ENCODE measurements at places on chromosomes 11 and 22. TPM values are rescaled to one million over a fixed set of nuclear protein-coding genes. Genes with fewer than 3 reads are reported as not detected.

Gene ZC3H7B
- total RNA-seq, result 27.2 TPM

Gene GRK3
- 1.8 TPM for total RNA-seq

Gene MMP3
- 64.3 TPM for total RNA-seq

Gene EXT2
- 104 TPM for total RNA-seq

Gene MS4A6E
- total RNA-seq, result not detected

Gene OR51E2
- not detected for total RNA-seq

Gene PNPLA5
- not detected for total RNA-seq

Gene NXPE1
- total RNA-seq, result not detected

Gene HBE1
- total RNA-seq, result not detected

Gene DEFB131B
- total RNA-seq, result not detected

Gene CREB3L1
- 14.5 TPM for total RNA-seq

Gene P2RY2
- not detected for total RNA-seq

Gene CARNS1
- total RNA-seq, result under 0.01 TPM

Gene MCHR1
- total RNA-seq, result 0.37 TPM

Gene NRIP3
- 4.0 TPM for total RNA-seq

Gene FREY1
- 2.3 TPM for total RNA-seq

Gene MIAT
- 0.37 TPM for total RNA-seq

Gene CARD16
- 2.2 TPM for total RNA-seq

Gene CCDC87
- total RNA-seq, result 0.37 TPM

Gene SCYL1
- 48.5 TPM for total RNA-seq

Gene UPB1
- total RNA-seq, result not detected

Gene ROM1
- 3.1 TPM for total RNA-seq

Gene NLRP10
- 1.8 TPM for total RNA-seq

Gene DGAT2
- total RNA-seq, result 18.7 TPM

Gene C22orf31
- not detected for total RNA-seq

Gene EPS8L2
- 24.4 TPM for total RNA-seq

Gene TSPAN18
- not detected for total RNA-seq

Gene TSSK2
- total RNA-seq, result not detected

Gene WNT7B
- not detected for total RNA-seq

Measured in subcutaneous preadipocyte (primary cell).